ENCODE measurements at places on chromosomes 6 and 20.
A peak's percentile ranks its signal among the peaks of the same experiment; 100 is the strongest.

GRCh38 chr20:53020834-53021233, 48.7 kb downstream of the TSHZ2 start:
- DNase-seq, result no peak

DNA sequence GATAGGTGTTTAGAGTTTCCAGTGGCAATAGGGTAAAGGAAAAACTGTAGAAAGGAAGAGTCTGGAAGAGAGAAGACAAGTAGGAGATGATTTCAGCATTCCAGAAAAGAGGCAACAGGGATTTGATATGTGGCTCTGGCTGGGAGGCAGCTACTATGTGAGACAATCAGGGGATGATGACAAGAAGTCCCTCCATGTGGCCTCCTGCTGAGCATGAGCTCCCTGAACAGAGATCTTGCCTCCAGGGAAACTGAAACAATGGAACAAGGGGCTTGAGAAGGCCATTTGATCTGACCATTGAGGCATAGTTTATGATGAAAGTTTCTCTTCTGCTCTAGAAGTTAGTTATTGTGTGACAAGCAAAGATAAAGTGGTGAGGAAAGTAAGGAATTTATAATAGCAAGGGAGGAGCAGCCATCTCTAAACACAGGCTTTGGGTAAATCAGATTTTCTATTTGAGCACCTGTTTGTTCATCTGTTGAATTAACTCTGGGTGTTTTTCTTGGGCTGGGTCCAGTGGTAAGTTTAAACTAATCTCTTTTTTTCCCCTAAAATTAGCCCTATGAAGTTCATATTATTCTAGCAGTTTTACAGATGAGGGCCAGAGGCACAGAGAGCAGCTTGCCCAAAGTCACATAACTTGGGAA, 3.0 kb upstream of the GPX5 start:
- DNase-seq, result no peak

DNA sequence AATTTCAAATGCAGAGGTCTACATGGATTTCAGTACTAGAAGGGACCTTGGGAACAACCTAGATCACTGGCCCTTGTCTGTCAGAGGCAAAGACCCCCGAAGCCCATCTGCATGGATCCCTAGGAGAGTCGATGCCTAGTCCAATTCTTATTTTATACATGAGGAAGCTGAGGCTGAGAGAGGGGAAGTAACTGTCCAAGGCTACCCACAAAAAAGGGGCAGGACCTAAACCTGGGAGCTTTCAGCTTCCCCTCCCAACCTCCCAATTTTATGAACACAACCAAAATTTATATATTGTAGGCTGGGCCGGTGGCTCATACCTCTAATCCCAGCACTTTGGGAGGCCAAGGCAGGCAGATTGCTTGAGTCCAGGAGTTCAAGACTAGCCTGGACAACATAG, 73.2 kb downstream of the TRERF1 start:
- no peak for DNase-seq

- no peak for DNase-seq
Measured at GRCh38 chr6:9408402-9409117, 973.2 kb upstream of the SLC35B3 start.

DNA sequence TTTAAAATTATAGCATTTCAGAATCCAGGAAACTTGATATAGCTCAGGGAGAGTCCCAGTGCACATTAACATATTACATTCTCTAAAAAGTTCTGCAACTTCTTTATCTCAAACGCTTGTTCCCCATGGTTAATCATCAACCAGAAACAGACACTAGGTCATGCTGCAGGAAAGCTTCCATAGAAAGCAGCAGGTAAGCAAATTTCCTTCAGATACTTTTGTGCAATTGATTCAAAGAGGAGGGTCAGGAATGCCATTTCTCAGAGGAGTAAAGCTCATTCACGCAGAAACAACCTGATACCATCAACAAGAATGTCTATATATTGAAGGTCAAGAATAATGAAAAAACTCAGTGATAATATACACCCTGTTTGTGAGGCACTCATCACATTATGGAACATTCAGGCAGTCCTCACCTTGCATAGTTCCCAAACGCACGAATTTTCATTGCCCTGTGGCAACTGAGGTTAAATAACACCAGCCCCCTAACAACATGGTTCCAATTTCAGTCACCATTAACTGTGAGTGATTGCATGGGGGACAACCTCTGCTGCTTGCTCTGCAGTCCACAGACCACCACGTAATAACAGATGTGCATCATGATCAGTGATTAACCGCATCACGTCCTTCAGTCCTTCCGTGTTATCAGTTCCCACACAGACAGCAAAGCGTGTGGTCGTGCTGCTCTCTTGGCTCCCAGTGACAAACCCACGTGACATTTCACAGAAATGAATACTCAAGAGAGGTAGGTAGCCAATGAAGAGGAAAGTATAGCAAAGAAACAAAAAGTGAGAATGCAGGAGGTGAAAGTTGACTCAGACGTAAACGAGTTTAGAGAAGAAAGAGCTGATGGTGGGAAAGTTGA, 95.7 kb downstream of the LY86 start:
- DNase-seq, result no peak

- DNase-seq, result no peak
Measured at GRCh38 chr20:17938871-17939619, 29.5 kb downstream of the SNX5 start.

DNA sequence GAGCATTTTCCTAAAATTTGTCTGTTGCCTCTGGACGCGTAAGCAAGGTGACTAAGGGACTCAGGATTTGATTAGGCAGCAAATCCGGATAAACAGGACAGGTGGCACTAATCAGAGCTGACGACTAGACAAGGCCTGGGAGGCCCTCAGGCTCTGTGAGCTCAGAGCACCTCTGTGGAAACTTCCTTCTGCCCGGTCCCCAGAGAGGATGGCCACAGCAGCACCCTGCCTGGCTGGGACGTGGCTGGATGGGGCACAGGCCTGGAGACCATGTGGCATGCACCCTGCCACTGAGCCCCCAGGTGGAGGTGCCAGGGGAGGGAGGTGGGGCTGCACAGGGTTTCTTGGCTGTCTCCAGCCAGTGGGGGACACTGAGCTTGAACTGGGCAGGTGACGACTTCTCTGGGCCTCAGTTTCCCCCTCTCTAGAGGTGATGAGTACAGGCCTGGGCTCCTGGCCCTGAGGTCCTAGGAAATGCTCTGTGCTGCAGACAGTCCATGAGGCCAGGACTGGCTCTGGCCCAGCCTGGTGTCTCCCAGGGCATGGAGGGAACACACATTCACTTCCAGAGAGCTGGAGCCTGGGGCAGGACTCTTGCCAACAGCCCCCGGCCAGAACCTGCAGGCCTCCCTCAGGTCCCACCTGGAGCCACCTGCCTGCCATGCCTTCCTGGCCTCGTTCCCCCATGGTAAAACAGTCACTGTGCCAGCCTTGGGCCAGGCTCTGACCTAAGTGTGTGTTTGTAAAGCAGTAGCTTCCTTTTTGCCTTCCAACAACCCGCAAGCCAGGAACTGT, 39.6 kb upstream of the STX16 start:
- peak; percentile 54 for DNase-seq

DNA sequence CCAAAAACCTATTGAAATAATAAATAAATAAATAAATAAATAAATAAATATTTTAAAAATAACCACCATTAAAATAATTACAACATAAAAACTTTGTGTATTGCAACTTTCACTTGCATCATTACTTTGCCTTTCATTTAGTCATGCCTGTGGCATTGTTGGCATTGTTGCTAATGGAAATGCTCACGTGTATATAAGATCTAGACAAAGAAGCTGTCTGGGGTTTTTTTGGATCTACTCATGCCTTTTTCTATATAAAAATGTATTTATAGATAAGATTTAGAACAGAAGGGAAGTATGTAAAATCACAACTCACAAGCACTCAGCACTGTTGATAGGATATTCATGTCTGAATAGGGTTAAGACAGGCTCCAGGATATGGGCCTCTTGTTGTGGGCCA, 27.9 kb downstream of the GFRA4 start:
- DNase-seq, result no peak

DNA sequence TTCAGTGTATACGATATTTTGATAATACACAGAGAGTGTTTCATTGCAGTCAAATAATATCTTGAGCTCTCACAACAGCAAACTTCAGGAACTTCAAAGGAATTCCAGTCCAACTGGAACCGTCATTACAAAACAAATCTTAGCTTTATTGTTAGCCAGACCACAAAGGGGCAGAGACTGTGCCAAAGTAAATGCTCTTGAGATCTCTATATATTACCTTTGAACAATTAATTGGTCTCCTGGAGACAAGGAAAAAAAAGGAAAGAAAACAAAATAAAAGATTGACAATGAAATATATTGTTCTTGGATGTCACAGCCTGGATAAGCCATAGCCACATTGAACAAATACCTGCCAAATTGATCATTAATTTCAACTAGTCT, 70.0 kb downstream of the FOXC1 start:
- DNase-seq, result no peak

GRCh38 chr6:45021676-45022075, 306.5 kb upstream of the RUNX2 start:
- DNase-seq, result no peak

- no peak for DNase-seq
Measured at GRCh38 chr20:23205211-23205610, 119.1 kb upstream of the CD93 start.

GRCh38 chr6:144093658-144094057, 1.7 kb downstream of the SF3B5 start:
- no peak for DNase-seq

DNA sequence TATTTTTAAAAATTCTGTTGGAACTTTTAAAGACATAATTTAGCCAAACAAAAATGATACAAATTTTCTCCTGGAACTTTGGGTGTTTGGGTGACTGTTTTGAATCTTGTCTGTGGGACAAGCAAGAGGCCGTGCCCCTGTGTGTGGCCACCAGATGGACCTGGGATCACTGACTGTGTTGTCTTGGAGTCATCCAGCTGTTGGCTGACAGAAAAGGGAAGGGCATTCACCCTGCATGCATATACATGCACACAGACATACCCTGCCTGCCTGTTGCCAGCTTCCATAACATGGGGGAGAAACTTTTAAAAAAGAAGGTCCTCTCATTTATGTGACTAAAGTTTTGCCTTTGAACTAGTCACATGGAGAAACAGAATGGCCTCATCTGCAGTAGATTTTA, 72.7 kb downstream of the BLOC1S5 start:
- no peak for DNase-seq

- no peak for DNase-seq
Measured at GRCh38 chr20:19428324-19428723, 215.9 kb downstream of the SLC24A3 start.

- no peak for DNase-seq
Measured at GRCh38 chr6:156598071-156598854, 178.9 kb upstream of the ARID1B start.

- DNase-seq, result no peak
Measured at GRCh38 chr20:8254911-8255582, 123.0 kb downstream of the PLCB1 start.

DNA sequence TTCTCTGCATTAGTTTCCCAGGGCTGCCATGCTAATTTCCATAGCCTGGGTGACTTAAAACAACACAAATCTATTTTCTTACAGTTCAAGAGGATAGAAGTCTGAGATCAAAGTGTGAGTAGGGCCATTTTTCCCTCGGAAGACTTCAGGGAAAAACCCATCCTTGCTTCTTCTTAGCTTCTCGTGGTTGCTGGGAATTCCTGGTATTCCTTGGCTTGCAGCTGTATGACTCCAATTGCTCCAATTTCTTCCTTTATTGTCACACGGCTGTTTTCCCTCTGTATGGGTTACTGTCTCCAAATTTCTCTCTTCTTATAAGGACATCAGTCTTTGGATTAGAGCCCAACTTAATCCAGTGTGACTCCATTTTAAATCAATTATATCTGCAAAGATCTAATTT, 128.4 kb upstream of the JAG1 start:
- no peak for DNase-seq

- DNase-seq, result no peak
Measured at GRCh38 chr20:57693670-57694329, 16.0 kb downstream of the PMEPA1 start.

DNA sequence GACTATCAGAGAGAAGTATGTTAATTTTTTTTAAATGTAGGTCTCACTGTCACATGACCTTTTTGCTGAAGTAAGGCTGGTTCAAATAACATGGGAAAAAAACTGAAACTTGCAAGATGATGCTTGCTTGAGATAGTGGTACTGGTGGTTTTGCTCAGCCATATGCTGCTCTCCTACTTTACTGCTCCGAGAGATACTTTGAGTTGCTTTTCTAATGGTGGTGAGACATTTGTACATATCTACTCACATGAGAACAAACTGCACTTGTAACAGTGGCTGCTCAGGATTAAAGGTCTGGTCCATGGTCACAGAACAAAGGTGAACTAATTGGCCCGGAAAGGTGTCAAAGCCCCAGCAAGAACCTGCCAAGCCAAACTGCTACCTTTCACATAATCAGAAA, 106.2 kb upstream of the BEND3 start:
- no peak for DNase-seq

GRCh38 chr20:50646483-50646996, 44.8 kb downstream of the RIPOR3 start:
- DNase-seq, result no peak

GRCh38 chr6:155274533-155274932, 10.7 kb downstream of the CLDN20 start:
- DNase-seq, result peak; percentile 55

- no peak for DNase-seq
Measured at GRCh38 chr6:92684386-92684785, 735.0 kb downstream of the EPHA7 start.

GRCh38 chr6:162852840-162853577, 125.2 kb downstream of the PACRG start:
- no peak for DNase-seq

GRCh38 chr6:2433711-2434110, 188.3 kb upstream of the GMDS start:
- DNase-seq, result no peak

DNA sequence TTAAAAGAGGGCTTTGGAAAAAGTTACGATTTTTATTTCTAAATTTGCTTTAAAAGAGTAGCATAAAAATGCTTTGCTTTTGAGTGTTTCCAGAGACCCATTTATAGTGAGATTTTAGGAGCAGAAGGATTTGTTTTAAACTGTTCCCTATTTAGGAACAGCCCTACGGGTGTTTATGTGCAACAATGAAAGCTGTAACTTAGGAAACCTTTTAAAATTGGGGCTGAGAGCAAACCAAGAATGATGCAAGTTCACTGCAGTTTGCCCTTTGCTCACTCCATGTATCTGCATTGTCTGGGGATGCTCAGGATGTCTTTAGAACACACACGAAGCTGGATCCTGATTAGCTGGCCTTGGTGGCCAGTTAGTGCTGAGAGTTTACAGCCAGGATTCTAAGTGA, 40.9 kb downstream of the GHRH start:
- DNase-seq, result no peak

DNA sequence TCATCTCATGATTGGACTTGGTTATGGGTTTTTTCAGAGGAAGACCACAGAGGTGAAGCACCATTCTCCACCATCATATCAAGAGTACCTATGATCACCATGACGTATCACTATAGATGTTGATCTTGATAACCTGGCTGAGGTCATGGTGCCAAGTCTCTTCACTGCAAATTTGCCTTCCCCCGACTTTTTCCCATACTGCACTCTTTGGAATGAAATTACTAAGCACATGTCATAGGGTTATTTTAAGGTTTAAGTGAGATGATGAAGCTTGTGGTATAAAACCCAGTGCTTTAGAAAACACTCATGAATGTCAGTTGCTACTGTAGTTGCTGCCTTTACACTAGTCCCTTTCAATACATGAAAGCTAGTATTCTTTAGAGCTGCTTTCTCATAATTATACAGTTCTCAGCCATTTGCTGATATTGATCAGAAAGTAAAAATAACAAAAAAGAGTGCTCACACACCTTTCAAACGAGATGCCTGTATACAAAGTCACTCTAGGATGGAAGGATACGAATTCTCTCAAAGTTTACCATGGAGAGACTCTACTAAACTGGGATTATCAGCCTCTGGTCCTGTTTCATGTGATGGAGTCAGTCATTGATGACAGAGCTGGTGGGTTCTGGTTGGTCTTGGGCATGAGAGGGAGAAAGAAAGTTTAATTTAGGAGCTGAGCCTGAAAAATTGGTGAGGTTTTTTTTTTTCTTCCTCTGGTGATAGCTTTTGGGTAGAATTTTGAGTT, 228.1 kb downstream of the PRL start:
- no peak for DNase-seq

Measured in epithelial cell of prostate (primary cell).